Activated T-cell treated with anti-CD3 and anti-CD28 coated beads, Interleukin-2, amount 50 U/mL, for 72 hours (primary cell): ENCODE measurements at places on chromosomes 12 and 14.

DNA sequence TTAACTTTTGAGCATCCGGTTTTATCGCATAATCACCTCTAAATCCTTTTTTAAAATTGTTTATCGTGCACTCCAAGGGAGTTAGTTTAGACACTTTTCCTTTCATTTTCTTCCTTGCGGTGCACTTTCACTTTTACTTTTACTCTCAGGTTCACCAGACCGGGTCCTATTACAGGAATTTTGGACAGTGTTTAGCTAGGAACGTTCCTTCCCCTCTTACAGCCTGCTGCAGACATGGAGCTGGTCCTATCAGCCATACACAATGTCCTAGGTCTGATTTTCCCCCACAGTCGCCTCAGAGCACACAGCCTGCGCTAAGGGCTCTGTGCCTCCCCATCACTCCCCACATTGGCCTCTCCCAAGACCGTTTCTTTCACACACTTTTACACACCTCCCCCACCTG lies 103.9 kb downstream of the ALG10 start:
- no peak for DNase-seq
- H3K4me3 ChIP-seq: peak overlapping the region; percentile 43
- H3K27ac ChIP-seq: peak overlapping the region; percentile 89

DNA sequence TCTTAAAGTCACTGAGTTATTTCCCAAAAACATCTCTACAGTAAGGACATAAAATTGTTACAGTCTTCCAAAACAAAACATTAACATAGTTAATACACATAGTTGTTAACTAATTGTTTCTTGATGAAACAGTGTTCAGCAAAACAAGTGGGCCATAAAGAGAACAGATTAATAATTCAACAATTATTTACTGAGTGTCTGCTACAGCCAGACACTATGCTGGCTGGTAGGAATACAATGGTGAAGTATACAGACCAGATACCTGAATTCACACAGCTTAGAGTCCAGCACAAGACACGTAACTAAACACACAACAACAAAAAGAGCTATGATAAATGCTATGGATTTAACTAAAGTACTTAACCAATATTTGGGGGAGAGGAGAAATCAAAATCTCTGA lies 47.0 kb downstream of the PPP1R12A start:
- H3K4me3 ChIP-seq: no peak overlapping the region
- peaks cover 45% of the 10 kb centered on the region for H3K4me1 ChIP-seq
- no peaks in the 10 kb centered on the region for H3K27me3 ChIP-seq
- H3K27ac ChIP-seq: no peak overlapping the region
- H3K36me3 ChIP-seq: no peaks in the 10 kb centered on the region

GRCh38 chr12:13173012-13173932 lies 23.3 kb upstream of the EMP1 start:
- H3K27ac ChIP-seq: no peak overlapping the region
- peak overlapping the region; percentile 23 for H3K4me3 ChIP-seq
- peak; percentile 59 for DNase-seq
- peaks cover 34% of the 10 kb centered on the region for H3K27me3 ChIP-seq

- H3K27me3 ChIP-seq: no peaks in the 10 kb centered on the region
- peaks cover 18% of the 10 kb centered on the region for H3K36me3 ChIP-seq
- peak overlapping the region; percentile 80 for H3K4me3 ChIP-seq
- peak; percentile 41 for DNase-seq
Observed at GRCh38 chr12:47360771-47361388, 281.1 kb upstream of the AMIGO2 start.
